Activated T-helper 17 cell treated with anti-CD3 and anti-CD28 coated beads, Interleukin-2, amount 50 U/mL, for 72 hours (primary cell): ENCODE measurements at places on chromosomes 4 and X. TPM values are rescaled to one million over a fixed set of nuclear protein-coding genes. Genes with fewer than 3 reads are reported as not detected.

Gene NCAPG
- 71.1 TPM for total RNA-seq

Gene DCAF4L1
- total RNA-seq, result 0.32 TPM

Gene PCSK1N
- total RNA-seq, result 3.7 TPM

Gene PLRG1
- 125 TPM for total RNA-seq

Gene TEC
- 4.6 TPM for total RNA-seq

Gene CLCN5
- total RNA-seq, result 4.3 TPM

Gene KDR
- not detected for total RNA-seq

Gene SYN1
- 1.0 TPM for total RNA-seq

Gene RTL9
- not detected for total RNA-seq

Gene TMPRSS11D
- not detected for total RNA-seq

Gene SPON2
- total RNA-seq, result 18.7 TPM

Gene ERAS
- 0.26 TPM for total RNA-seq

Gene SMIM10
- 1.3 TPM for total RNA-seq

Gene SLC4A4
- total RNA-seq, result 0.76 TPM

Gene MPP1
- 17.1 TPM for total RNA-seq
